ENCODE measurements at places on chromosomes 7 and 10.
A peak's percentile ranks its signal among the peaks of the same experiment; 100 is the strongest.

DNA sequence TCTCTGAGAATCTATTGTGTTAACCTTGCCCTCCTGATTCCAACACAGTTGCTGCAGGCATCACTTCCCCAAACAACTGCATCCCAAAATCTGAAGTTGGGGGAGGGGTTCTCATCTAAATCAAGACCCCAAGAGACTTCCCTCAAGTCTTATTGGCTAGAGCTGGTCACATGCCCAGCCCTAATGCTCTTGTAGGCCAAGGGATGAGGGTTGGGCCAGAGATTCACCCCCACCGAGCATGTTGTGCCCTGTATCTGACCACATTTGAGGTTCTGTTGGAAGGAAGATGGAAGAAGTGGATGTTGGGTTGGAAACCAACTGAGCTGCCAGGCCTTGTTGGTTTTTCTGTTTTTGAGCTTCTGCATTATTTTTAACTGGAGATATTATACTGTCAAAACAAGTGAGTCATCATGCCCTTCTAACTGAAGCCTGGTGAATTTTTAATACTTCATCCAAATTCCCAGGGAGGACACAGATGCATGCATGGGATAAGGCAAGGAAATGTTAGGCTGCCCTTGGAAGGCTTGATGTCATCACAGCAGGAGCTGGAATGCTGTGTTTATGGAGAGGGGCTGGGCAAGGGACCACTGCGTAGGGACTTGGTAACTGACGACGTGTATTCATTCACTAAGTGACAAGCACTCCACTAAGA, 68.6 kb upstream of the CACUL1 start:
- DNase-seq: no peak

DNA sequence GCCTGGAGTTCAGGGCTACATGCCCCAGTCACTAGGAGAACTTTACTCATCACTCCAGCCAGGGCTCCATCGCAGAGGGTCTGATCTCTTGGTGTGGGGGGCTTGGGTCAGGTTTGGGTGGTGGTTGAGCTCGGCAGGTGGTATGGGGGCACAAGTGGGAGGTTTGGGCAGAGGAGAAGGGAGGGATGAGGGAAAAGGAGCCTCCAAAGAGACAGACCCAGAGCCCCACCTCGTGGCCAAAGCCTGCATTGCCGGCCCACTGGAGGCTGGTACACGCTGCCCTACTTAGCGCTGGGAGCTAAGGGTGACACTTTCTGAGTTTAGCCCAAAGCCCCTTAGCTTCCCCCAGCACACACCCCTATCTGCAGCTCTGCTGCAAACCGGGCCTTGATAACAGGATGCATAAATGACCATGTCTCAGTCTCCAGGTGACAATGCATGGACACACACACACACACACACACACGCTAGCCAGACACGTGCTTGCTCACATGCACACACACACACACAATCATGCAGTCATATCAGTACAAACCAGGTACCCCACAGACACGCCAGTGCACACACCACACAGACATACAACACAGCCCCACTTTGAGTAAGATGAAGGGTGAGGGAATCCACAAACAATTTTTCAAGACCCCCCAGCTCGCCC, 14.7 kb downstream of the LZTS2 start:
- peak; percentile 52 for DNase-seq

GRCh38 chr7:50805447-50806125, 22.9 kb upstream of the GRB10 start:
- no peak for DNase-seq

- DNase-seq: no peak
Measured at GRCh38 chr10:7337431-7338171, 73.2 kb downstream of the SFMBT2 start.

DNA sequence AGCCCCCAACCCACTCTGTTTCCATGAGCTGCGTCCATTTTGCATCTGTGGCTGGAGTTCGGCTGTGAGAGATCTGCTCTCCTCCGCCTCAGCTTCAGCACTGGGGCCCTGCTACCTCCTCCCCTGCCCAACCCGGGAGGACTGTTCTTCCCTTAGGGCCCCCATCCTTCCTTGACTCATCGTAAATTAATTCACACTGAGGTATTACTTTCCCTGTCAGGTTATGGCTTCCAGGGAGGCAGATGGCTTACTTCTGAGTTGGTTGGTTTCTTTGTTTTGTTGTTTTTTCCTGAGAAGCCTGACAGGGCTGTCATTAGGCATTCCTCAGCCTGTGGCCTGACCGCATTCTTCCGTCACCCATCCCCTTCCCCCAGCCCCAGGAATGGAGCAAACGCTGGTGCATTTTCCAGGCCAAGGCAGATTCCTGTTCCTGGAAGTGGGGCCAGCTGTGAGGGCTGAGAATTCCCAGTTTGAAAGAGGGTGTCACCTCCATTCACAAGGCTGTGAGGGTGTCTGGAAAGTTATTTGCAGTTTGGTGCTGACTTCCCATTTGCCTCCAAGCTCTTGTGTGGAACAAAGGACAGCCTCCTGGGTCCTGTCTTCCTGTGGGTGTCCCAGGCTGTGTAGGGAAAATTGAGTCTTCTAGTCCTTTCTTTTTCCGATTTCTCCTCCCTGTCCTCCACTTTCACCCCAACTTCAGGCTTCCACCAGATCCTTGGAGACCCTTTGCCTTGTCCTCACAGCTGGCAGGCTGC, 11.7 kb downstream of the CPA5 start:
- no peak for DNase-seq

DNA sequence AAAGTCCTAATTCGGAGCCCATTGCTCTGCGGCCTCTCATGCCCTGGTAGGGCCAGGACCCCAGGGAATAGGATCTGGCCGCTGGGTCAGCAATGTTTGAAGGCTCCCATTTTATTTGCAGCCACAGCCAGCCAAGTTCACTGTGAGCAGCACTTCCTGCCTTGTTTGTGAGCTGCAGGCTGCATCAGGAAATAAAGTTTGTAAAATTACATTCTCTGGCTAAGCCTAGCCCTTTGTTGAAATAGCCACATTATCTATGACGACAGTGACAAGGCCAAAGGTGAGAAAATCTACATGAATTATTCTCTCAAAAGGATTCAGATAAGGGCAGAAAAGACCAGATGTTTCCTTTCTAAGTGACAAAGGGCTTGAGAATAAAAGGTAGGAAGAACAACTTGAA, 23.7 kb upstream of the ITGB1 start:
- no peak for DNase-seq

DNA sequence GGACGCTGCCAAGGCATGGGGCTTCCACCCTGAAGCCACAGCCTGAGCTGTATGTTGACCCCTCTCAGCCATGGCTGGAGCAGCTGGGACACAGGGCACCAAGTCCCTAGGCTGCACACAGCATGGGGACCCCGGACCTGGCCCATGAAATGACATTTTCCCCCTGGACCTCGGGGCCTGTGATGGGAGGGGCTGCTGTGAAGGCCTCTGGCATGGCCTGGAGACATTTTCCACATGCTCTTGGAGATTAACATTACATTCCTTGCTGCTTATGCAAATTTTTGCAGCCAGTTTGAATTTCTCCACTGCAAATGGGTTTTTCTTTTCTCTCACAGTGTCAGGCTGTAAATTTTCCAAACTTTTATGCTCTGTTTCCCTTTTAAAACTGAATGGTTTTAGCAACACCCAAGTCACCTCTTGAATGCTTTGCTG, 463.6 kb downstream of the ZWINT start:
- DNase-seq: no peak

- no peak for DNase-seq
Measured at GRCh38 chr10:103854265-103854685, 1.1 kb downstream of the SH3PXD2A start.

- DNase-seq: no peak
Measured at GRCh38 chr10:9140373-9140772, 1085.9 kb downstream of the GATA3 start.

- no peak for DNase-seq
Measured at GRCh38 chr7:17371671-17372524, 73.4 kb downstream of the AHR start.

- no peak for DNase-seq
Measured at GRCh38 chr10:66917104-66917503, 8.7 kb upstream of the LRRTM3 start.

GRCh38 chr7:121306565-121306964, 22.2 kb upstream of the WNT16 start:
- DNase-seq: no peak

- DNase-seq: no peak
Measured at GRCh38 chr7:126840869-126841268, 411.9 kb downstream of the GRM8 start.

- no peak for DNase-seq
Measured at GRCh38 chr10:118458957-118459641, 117.0 kb upstream of the FAM204A start.

DNA sequence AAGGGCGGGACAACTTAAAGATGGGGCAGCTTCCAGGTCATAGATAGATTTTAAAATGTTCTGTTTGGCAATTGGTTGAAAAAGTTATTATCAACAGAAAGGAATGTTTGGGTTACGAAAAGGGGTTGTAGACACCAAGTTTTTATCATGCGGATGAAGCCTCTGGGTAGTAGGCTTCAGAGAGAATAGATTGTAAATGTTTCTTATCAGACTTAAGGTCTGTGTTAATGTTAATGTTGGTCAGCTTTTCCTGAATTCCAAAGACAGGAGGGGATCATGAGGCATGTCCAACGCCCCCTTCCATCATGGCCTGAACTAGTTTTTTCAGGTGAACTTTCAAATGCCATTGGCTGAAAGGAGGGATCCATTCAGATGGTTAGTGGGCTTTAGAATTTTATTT, 84.2 kb upstream of the KIF5B start:
- DNase-seq: no peak

DNA sequence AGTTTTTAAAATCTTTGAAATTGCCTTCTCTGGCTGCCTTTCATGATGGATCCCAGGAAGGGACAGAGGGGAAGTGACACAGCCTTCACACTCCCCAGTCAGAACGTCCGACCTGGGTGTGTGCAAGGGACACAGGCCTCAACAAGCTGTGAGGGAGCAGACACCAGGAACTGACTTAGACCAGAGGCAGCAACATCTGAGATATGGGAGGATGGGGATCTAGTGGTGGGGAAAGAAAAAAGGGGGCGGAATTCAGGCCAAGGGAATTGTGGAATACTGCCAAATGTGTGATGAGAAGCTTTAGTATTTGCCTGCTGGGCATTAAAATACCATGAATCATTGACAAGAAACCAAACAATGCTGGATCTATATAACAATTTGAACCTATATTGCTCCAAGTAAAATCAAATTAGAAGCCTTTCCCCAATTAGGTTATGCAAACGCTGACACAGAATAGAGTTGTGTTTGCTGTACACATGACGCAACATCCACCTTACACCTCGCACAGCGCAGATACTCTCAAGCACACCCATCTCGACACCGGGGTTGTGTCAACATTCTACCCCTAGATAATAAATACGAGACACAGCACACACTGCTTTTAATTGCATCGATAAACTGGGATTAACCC, 17.2 kb upstream of the MNX1 start:
- DNase-seq: no peak

GRCh38 chr10:68087685-68088401, 12.8 kb upstream of the HERC4 start:
- DNase-seq: no peak

DNA sequence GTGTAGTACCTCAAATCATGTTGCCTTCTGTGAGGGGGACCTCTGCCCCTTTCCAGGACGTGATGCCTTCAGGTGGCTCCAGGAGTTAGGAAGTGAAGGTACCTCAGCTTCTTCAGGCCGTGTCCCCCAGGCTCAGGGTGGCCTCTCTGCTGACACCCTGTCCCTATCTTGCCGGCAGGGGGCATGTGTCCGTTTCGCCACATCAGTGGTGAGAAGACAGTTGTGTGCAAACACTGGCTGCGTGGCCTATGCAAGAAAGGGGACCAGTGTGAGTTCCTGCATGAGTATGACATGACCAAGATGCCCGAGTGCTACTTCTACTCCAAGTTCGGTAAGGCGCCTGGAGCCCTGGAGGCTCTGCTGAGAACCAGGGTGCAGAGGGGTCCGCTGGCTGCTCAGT, 9.2 kb downstream of the CPSF4 start:
- DNase-seq: no peak

DNA sequence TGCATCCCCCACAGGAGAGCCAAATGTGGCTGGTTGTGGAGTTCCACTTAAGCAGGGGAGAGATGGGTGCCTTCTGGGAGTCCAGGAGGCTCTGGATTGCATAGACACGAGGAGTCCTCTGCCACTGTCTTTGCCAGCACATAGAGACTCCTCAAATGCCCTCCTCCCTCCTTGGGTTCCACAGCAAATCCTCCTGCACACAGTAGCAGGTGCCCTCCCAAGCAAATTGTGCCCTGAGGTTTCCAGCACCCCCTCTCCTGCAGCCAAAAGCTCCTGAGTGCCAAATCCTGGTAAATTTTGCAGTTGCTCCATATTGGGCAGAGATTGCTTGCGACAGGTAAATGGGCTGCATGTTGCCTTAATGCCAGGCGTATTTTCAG, 5.8 kb downstream of the EVX1 start:
- no peak for DNase-seq

GRCh38 chr7:105691082-105691679, 109.9 kb upstream of the EFCAB10 start:
- no peak for DNase-seq

GRCh38 chr10:75334720-75335119, 66.8 kb downstream of the ZNF503 start:
- DNase-seq: no peak

DNA sequence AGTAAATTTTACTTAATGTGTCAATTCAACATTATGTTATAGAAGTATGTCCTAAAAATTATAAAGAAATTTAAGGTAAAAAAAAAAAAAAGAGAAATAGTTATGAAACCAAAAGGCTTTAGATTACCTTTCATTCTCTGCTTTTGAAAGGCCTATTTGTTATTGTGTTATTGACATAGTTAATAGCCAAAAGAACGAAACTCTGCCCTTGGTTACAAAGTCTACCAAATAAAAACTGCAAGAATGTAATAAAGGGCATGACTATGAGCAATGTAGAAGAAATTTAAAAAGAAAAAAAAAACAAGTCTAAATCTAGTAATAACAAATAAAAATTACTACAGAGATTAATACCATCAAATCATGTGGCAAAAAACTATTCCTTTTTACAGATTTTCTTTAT, 10.6 kb downstream of the ACBD5 start:
- DNase-seq: no peak

- DNase-seq: no peak
Measured at GRCh38 chr10:132897516-132898381, 44.6 kb downstream of the CFAP46 start.

DNA sequence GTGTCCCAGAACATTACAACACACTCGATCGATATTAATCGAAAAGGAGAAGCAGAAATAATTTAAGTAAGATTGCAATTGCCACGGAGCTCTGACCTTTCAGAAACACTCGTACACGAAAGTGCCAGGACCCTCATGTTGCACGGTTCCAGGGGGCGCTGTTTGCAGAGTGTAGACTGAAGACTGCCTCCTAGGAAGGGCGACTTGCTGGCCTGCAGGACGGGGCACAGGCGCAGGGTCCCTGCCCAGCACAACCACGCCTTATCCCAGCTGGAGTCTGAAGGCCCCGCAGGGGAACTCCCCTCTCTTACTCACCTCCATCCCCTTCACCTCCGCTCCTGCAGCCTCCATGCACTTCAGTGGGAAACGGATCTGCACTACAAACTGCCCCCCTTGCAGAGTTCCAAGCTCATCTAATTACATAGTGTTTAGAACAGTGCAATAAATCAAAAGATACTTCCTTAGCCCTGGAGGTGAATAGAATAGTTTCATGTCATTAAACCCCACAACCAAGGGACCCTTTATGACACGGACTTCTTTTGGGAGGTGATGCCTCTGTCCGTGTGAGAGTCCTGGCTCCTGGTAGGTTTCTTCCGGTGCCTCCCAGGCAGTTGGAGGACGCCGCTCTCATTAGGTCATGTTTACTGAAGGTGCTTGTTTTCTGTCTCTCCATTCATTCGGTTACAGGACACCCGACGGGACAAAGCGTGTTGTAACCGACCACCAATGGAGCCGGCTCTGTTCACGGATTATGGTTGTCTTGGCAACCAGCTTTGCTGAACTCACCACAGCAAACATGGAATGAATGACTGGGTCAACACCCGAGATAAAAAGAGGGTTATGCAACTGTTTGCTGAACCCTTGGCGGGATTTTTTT, 262.2 kb downstream of the BAMBI start:
- no peak for DNase-seq

Data from activated CD8-positive, alpha-beta memory T cell treated with anti-CD3 and anti-CD28 coated beads for 4 hours (primary cell).